GM12892 (cell line): ENCODE measurements at places on chromosomes 1 and 21.
A peak's percentile ranks its signal among the peaks of the same experiment; 100 is the strongest.

DNA sequence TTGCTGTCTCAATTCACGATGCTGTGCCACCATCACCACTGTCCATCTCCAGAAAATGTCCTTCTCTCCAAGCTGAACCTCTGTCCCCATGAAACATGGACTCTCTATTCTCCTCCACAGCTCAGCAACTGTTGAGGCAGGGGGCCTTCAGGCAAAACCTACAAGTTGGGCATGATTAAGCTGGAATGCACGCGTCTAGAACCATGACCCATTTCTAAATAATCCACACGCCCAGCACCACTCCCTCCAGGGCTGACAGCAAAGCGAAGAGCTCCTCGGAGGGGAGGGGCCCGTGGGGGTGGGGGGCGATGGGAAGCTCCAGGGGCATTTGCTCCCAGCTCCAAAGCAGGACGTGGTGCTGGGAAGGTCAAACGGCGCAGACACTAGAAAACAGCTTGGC lies 3.3 kb upstream of the HES5 start:
- DNase-seq = no peak

- peak; percentile 53 for DNase-seq
These were observed 20.7 kb downstream of the FOXO6 start for GRCh38 chr1:41381692-41382479.

DNA sequence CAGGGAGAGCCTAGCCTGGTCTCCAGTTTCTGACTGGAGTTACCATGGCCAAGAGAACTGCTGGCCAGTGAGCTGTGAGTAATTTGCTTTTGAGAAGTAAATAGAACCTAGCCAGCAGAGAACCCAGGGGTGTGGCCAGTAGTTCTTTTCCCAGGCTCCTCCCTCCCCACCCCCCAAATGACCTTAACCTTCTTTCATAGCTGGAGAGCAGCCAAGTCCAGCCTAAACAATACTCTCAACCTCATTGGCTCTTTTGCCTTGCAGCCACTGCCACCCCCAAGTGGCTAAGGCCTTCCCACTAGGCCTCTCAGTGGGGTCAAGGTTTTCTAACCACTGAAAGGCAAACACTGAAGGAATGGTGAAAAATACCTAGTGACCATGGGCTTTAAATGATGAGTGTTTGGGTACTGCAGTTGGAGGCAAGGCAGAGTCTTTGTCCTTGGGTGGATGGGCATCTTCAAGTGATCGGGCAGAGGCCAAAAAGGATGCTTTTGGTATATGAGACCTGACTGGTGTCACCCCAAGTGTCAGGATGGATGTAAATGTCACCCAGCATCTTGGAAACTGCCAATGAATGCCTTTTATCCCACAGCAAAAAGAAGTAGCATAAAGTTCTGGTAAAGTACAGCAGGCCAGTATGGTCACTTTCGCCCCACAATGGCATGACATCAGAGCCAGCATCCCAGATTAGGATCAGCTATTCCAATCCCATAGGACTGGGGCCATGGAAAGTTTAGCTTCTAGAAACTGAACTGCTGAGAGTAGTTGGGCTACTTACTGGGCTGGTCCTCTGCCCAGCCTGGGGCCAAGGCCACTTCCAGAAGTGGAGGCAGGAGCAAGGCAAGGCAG lies 3.5 kb upstream of the PIGV start:
- DNase-seq = no peak

DNA sequence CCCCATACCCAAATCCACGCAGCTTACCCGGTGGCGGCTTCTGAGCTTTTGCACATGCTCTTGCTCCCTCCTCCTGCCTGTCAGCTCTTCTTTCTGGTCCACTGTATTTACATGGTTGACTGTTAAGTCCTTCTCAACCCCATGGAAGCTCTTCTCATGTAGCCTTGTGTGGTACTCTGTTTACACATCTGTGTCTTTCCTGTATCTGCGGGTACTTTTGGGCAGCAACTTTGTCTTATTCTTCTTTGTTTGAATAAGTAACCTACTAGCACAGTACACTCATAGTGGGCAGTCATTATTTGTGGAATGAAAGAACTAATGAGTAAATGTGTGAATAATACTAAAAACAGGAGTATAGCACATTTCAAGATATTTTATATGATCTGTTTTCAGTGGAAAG lies 88.5 kb upstream of the GPR88 start:
- DNase-seq = no peak

DNA sequence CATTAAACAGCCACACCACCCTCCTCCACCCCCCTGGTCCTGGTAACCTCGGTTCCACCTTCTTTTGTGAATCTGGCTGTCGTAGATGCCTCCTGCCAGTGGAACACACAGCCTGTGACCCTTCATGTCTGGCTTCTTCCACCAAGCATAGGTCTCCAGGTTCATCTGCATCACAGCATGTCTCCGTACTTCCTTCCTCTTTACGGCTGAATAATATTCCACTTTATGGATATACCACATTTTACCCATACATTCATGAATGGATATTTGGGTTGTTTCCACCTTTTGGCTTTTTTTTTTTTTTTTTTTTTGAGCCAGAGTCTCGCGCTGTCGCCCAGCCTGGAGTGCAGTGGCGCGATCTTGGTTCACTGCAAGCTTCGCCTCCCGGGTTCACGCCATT lies 11.8 kb upstream of the CALML6 start:
- no peak for DNase-seq

GRCh38 chr1:214494706-214495105 lies 56.7 kb downstream of the PTPN14 start:
- DNase-seq = no peak

GRCh38 chr1:177464686-177465085 lies 293.9 kb downstream of the BRINP2 start:
- DNase-seq = no peak

- no peak for DNase-seq
These were observed 28.7 kb downstream of the C1orf87 start for GRCh38 chr1:60044881-60045280.

- DNase-seq = no peak
These were observed 101.3 kb downstream of the CRYAA start for GRCh38 chr21:43269957-43270705.
